ENCODE measurements at places on chromosomes 7 and 10.

- DNase-seq, result no peak
Observed at GRCh38 chr10:13404305-13404759, 56.2 kb upstream of the SEPHS1 start.

DNA sequence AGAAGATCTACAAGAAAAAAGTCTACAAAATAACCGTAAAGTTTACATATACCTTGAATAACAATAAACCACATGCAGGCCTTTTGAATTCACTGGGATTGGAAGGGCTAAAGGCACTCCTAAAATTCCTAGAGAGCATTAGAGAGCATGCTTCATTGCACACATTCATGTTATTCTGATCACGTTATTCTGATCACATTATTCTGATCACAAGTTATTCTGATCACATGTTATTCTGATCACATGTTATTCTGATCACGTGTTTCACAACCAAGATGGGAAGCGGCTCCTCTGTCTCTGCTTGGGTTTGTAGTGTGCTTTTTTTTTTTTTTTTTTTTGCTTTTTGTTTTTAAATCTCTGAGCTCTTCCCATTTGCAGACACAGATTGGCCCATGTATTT, 20.5 kb downstream of the ADARB2 start:
- no peak for DNase-seq

- no peak for DNase-seq
Observed at GRCh38 chr10:30828680-30829079, 199.1 kb upstream of the LYZL2 start.

DNA sequence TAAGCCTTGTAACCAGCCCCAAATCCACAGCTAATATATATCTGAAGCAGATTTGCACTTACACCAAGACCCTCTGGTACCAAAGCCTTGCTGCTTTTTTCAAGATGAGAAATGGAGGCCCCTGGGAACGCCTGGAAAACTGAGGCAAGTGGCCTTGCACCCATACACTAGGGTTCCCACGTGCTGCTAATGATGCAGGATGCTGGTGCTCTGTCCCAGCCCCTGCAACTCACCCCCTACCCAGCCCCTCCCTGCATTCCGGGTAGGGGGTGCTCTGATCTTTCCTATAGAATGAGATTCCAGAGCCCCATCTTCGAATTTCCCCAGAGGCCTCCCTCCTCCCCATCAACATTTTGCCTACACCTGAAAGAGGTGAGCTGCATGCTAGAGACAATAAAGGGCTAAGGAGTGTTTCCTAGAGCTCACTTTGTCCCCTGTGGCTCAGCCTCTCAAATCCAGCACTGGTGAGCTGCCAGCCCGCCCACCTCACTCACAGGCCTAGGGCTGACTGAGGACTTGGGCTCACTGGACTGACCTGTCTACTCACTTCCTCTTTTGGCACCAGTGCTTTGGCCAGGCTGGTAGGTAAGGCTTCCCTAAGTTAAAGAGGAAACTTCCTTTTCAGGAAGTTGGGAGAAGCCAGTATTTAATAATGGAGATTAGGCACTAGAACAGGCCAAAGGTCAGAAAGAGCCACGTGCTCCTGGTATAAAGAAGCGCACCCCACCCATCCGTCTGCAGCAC, 9.8 kb downstream of the RBP4 start:
- DNase-seq, result no peak

DNA sequence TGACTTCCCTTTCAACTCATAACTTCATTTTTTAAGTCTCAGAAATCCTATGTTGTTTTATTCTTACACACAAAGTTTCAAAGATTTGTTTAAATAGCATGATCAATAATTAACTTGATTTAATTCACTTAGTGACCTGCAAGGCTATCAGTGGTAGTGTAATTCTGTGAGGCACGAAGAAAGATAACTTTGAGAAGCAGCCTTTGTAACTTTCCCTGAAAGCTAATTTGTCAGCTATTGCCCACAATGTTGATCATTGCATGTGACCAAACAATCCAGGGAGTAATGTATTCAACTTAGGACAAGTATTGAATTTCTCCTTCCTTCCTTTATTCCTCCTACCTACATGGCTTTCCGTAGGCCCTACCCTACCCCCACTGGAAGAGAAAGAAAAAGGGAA, 111.0 kb downstream of the SEMA3D start:
- DNase-seq, result no peak
